Hippocampal formation (tissue), 2 donors: ENCODE measurements at places on chromosomes 16 and 17.

DNA sequence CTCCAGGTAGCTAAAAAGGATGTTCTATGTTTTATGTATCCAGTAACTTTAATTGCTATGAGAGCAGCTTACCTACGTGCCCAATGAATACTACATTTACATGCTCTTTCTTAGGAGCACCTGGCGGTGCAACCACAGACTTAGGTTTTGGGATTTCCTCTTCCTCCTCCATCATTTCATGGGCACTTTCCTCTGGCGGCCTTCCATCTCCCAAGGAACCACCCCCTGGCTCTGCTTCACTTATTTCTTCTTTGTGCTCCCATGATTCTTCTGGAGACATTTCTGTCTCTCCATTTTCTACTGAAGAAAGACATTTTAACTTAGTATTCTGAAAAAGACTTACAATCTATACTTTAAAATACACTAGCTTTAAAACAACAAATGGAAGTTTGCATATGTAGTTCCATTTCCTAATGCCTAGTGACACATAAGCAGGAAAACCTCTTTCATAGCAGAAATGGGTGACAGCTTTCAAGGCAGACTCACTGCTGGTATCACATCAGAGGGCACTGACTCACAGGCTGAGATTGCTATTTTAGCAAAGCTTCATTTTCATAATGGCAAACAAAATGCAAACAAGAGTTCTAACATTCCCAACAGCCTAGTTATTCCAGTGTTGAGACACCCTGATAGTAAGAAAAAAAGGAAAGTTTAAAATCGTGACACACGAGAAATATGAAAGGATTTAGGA is 19.1 kb downstream of the GSPT1 start:
- DNase-seq, result no peak

DNA sequence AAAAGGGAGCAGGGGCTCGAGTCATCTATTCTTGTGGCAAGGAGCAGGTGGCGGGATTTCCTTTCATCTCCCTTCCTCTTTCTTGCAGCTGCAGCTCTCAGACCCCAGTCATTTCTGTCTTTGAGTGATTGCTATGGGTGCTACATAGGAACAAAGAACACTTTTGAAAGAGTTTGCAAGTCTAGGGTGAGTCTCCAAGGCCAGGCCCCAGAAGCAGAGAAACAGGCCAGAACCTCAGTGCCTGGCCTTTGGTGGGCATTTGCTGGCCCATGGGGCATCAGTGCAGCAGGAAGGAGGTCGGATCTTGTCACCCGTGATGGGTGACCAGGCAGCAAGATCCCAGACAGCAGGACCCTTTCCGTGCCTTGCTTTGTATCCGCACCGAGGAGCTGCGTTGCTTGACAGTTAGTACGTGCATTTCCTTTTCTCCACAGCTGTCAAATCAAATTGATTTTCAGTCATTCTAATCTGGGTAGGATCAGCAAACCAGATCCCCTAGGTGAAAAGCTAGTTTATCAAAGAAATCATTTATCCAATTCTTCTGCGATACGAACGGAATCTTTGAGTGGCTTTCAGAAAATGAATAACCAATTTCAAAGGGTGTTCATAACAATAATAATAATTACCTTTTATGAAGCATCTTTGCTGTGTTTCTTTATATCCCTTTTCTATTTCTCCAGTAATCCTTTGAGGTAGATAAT is 244.6 kb upstream of the MAF start:
- no peak for DNase-seq

DNA sequence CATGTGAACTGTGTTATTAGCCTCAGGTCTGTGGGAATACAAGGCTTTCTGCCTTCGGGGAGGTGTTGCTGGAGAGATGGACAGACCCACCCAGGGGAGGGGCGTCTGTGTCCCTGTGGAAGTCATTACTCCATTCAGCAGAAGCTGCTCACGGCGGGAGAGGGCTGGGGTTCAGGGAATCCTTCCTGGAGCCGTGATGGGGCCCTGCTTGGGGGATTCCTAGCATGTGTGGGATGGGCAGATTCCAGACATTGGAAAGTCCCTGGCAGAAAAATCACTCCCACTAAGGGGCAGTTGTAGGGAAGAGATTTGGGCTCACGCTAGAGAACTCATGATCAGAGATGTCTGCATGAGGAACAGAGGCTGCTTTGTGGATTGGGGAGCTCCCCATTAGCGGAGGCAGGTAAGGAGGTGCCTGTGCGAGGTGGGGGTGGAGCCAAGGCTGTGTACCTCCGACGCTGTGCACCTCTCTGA is 56.3 kb upstream of the IL34 start:
- DNase-seq, result no peak

DNA sequence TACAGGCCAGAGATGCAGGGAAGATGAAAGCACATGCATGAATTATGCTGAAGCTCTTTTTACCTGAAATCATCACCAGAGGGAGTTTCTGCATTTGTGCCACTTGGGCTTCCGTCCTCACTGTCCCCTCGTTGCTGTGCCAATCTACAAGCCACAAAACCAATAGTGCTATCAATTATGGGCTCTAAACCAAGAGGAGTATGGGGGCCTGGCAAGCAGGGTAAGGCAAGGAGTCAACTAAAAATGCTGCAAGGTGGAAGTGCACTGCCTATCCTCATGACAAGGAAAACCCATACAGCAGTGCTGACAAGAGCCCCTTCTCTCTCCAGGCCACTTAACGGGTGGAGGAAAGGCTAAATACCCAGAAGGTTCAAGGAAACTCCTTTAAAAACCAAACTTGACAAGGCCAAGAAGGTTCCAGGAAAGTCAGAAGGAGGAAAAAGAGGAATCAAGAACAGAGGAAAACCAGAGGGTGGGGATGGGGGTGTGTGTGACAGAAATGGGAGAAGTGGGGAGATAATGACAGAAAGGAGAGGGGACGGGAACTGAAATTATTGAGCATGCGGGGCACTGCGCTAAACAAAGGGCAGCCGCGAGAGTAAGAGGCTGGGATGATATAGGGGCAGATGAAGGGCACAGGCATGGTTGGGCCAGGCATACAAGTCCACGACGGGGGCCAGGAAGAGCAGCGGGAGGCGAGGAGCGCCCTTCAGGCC is 674 bp downstream of the C17orf75 start:
- DNase-seq, result peak; percentile 37

DNA sequence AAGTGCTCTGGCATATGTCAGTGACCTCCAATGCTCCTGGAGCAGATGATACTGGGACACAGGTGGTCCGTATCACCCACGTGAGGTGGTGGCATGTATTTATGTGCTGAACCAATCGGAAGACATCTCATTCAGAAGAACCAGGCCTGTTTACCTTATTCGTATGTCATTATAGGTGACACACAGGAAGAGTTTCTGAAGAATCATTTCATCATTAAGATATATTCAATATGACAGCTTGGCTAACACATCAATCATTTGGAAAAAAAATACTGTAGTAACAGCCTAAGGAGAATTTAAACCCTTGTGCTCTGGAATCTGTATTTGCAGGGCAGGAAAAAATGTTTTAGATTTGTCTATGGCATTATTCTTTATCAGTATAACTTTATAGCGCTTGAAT is 44.6 kb downstream of the RBFOX1 start:
- no peak for DNase-seq

GRCh38 chr16:19179546-19180490 is 11.8 kb downstream of the SYT17 start:
- DNase-seq, result peak; percentile 45

DNA sequence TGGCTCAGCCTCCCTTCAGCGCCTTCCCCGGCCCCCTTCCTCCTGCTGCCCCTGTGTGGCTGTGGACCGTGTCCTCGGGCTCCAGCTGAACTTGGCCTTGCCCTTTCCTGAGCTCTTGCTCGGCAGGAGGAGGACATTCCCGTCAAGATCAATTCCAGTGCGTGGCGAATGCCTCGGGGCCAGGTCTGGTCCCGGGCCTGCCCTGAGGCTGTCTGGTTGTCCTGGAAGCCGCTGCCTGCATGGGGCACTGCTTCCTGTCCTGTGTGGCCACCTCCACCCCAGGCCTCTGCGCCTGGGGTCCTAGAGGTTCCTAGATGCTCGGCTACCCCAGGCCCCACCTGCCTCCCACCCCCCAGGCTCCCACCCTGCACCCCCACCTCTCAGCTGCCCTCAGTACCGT is 12.8 kb downstream of the BAHCC1 start:
- DNase-seq, result no peak

- no peak for DNase-seq
Observed at GRCh38 chr16:3147046-3147756, 12.4 kb downstream of the ZNF213 start.

GRCh38 chr16:88665148-88665547 is 2.3 kb upstream of the MVD start:
- DNase-seq, result no peak

GRCh38 chr16:51150165-51150887 is 744 bp downstream of the SALL1 start:
- DNase-seq, result no peak

DNA sequence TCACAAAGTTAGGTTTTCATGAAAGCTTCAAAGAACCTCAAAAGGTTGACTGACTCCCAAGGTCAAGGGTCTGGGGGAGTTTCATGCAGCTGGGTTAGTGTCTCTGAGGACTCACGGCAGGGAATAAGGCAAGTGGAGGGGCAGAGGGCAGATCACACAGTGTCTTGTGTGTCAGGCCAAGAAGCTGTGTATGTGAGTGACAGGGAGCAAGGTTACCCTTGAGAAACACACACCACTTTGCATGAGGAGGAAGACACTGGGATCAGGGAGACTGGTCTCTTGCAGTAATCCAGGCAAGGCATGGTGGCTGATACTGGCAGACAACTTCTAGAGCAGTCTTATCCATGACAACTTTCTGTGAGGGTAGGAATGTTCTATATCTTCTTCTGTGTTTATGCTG is 6.3 kb downstream of the FLOT2 start:
- no peak for DNase-seq

DNA sequence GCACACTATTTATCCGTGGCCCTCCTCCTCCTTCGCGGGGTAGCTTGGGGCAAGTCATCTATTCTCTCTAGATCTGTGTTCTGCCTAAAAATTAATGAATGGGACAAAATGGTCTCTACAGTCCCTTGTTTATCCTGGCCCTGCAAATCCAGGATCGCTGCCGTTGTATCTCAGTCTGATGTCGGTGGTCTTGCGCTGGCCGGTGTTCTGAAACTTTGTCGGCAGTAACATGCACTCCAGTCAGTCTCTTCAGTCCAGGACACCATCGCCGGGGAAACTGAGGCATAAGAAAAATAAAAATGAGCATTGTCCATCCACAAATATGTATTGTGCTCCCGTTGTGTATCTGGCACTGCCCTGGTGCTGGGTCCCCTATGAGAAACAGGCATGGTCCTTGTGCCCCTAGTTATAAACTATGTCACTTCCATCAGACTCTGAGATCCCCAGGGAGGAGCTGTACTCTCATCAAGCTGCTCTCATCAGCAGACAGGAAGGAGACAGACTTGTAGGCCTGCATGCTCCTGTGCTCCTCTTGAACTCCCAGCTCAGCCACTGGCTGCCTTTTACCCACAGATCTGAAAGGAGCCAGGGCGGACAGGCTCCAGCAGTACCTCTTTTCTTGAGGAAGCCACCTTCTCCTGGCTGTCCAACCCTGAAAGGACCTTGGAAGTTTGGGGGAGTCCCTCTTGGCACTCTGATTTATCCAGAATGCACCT is 13.7 kb upstream of the CA4 start:
- no peak for DNase-seq

DNA sequence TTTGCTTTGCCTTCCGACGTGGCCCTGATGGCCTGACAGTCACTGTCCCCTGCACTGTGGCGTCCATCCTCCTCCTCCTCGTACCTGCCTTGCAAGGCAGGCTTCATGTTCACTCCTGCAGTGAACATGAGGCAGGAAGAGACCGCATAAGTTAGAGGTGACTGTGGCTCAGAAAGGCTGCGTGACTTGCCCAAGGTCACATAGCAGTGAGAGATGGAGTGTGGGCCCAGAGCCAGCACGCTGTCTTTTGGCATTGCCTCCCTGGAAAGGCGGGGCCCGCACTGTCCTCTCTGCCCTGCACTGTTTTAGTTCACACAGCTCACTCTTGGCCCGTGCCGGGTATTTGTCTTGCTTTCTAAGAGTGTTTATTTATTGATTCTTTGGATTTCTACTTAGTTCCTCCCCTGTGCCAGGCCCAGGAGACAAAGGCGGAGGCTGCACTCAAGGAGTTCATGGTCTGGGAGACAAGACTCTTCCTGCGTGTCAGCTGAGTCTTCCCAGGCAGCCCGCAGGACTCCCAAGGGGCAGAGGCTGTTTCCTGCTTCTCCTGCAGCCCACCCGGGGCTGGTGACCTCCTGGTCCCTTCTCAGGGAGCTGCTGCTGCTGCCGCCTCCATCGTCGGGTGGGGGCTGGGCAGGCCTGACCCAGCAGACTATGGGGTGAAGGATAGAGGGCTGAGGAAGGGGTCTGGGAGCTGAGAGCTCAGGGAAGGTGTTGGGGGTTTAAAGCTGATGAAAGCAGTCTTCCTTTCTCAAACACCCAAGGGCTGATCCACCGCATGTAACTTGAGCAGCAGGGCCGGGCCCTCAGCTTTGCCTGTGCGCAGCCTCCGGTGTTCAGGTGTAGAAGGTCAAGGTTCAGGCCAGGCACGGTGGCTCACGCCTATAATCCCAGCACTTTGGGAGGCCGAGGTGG is 12.7 kb downstream of the CYGB start:
- DNase-seq, result no peak

GRCh38 chr16:63067141-63067540 is 1030.9 kb upstream of the CDH8 start:
- no peak for DNase-seq
